Camera-type eye (tissue), 1 donor: ENCODE measurements at places on chromosomes 6 and 20. TPM values are rescaled to one million over a fixed set of nuclear protein-coding genes. Genes with fewer than 3 reads are reported as not detected.

The NOX3 gene
- total RNA-seq: not detected

The MCCD1 gene
- not detected for total RNA-seq

The KIF13A gene
- total RNA-seq: 68.6 TPM

The OXT gene
- total RNA-seq: not detected

The VIP gene
- 0.77 TPM for total RNA-seq

The CYP21A2 gene
- 0.22 TPM for total RNA-seq

The COX4I2 gene
- total RNA-seq: 3.2 TPM

The TMEM170B gene
- total RNA-seq: 31.4 TPM

The OR2B6 gene
- not detected for total RNA-seq
